Cerebellum (tissue), 4 donors: ENCODE measurements at places on chromosomes 16 and 17. TPM values are rescaled to one million over a fixed set of nuclear protein-coding genes. Genes with fewer than 3 reads are reported as not detected.

SPG7 gene
- 102 TPM for total RNA-seq

CIITA gene
- total RNA-seq = 0.36 TPM

KCNH4 gene
- total RNA-seq = 0.82 TPM

NAA38 gene
- 28.6 TPM for total RNA-seq

HP gene
- total RNA-seq = 0.27 TPM

RRAD gene
- 1.1 TPM for total RNA-seq

ZNF287 gene
- 25.0 TPM for total RNA-seq

IRX6 gene
- total RNA-seq = 1.00 TPM

LGALS3BP gene
- total RNA-seq = 44.1 TPM
